Ascending aorta (tissue), 2 donors: ENCODE measurements at places on chromosomes 5 and 9. TPM values are rescaled to one million over a fixed set of nuclear protein-coding genes. Genes with fewer than 3 reads are reported as not detected.

The PAX5 gene
- total RNA-seq = not detected

The GPR150 gene
- 9.6 TPM for total RNA-seq

The KCNV2 gene
- total RNA-seq = not detected

The NAIP gene
- total RNA-seq = 8.7 TPM

The MUSK gene
- total RNA-seq = not detected

The ACSL6 gene
- total RNA-seq = 7.6 TPM

The SCGB3A2 gene
- total RNA-seq = not detected

The PCSK1 gene
- 3.2 TPM for total RNA-seq

The SLC25A46 gene
- 22.1 TPM for total RNA-seq

The PROB1 gene
- total RNA-seq = 4.3 TPM

The SLC31A1 gene
- 3.7 TPM for total RNA-seq

The CDH9 gene
- total RNA-seq = not detected

The IL7R gene
- total RNA-seq = 6.6 TPM

The CCDC112 gene
- total RNA-seq = 10.4 TPM

The PTPRD gene
- total RNA-seq = 6.9 TPM

The NEUROG1 gene
- not detected for total RNA-seq

The PCDHB15 gene
- 2.9 TPM for total RNA-seq

The CATSPER3 gene
- not detected for total RNA-seq

The LHFPL2 gene
- 9.7 TPM for total RNA-seq

The SIT1 gene
- not detected for total RNA-seq

The C9 gene
- total RNA-seq = 0.96 TPM

The CDC20B gene
- total RNA-seq = not detected

The FOXD4 gene
- not detected for total RNA-seq
